ENCODE measurements at places on chromosomes 1 and 21.

DNA sequence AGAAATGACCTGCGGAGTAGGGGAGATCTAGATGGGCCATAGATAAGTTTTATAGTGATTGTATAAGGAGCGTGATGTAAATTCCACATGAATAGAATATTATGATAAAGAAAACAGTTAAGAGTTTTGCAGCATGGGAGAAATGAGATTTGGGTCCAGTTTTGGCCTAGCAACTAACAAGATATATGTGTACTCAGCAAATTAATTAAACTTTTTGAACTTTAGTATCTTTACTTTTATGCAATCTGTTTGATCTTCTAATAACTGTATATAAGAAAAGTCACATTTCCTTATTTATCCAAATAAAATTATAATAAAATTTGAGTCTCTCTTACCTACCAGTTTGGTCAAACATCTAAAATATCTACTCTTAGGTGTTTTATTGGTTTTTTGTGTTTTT, 1011.8 kb upstream of the NCAM2 start:
- no peak for DNase-seq

- no peak for DNase-seq
Measured at GRCh38 chr1:183363972-183364371, 54.2 kb downstream of the NMNAT2 start.

GRCh38 chr1:109885589-109885988, 25.1 kb upstream of the CSF1 start:
- no peak for DNase-seq

DNA sequence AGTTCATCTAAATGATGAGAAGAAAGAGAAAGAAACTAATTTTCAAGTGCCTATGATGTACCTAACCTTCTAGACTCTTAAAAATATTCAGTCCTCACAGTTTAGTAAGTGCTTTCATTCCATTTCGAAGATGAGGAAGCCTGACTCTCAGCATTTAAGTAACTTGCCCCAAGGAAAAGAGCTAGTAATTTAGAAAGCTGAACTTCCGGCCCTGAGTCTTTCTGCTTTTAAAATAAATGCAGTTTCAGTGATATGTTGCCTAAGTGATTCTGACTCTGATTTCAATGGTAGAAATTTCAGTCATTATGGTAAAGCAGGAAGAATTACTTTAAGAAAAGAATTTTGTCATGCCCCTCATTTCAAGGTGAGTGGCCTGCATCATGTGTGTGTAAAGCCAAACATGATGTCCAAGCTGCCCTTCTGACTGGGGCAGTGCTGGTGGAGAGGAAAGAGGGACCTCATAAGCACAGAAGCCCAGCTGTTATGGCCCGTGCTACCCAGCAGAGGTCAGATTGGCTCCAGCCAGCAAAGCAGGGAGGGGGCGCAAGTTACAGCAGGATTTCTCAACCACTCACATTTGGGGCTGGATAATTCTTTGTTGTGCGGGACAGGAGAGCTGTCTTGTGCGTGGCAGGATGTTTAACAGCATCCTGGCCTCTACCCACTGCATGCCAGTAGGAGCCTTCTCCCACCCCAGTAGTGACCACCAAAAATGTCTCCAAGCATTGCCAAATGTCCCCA, 10.7 kb downstream of the ATP1A4 start:
- no peak for DNase-seq

DNA sequence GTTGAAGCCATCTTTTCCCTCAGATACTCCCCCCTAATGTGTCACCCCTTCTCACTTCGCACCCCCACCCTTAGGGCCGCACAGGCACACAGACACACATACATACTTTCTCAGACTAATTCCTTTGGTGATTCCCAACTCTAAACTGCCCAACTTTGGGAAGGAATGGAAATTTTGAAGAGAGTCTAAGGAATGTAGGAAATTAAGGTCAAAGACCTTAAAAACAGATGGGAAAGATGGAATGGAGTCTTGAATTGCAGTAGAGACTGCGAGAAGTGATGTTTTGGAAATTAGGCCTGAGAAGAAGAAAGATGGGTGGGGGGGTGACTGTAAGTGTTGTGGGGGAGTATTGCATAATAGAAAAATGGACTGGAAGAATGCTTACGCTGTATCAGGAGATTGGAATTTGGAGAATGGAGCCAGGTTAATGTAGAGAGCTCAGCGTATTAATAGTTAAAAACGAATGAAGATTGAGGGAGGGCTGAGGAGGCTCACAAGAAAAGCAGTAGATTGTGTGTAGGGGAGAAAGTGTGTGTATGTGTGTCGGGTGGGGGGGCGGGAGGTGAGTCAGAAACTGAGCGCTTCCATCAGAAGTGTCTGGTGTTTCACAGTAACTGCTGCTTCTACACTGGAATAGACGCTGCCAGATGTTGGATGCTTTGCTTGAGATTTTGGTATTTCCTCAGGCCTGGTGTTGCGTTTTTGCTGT, 1.7 kb downstream of the PIP5K1A start:
- no peak for DNase-seq

DNA sequence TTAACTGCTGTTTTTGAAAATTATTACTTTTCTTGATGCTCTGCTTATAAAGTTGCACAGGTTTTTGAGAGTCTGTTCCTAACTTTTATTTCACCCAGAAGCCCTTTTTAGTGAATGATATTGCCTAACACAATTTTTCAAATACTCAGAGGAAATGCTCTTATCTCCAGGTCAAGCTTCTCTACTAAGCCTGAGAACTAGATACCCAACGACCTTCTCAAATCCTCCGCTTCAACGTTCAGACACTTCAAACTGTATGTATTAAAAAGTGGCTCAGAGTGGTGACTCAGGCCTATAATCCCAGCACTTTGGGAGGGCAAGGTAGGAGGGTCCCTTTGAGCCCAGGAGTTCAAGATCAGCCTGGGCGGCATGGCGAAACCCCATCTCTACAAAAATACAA, 88.5 kb downstream of the ASH1L start:
- DNase-seq = no peak

DNA sequence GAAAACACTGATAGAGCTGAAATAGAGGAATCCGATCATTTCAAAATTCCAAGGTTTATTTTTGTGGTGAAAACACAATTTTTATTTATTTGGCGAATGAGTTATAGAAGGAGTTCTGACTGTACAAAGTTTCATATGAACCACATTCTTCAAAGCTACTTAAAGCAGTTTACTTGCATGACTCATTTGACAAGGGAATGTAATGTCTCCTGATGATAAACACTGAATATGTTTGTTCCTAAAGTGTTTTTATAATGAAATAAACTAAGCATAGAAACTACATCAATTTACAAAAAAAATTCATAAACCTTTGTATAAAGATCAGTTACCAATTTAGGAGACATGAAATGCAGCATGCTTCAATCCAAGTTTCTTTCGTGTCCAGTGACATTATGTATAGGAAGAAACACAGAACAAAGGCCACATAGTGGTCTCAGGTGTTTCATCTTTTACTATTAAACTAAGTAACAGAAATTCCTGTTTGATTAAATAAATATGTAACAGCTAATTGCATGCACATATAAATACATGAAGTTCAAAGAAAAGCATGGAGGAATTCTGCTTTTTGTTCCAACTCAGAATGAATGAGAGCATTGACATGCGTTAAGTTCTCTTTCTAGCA, 2.5 kb downstream of the PRKACB start:
- DNase-seq = no peak

All from stimulated activated CD8-positive, alpha-beta memory T cell treated with anti-CD3 and anti-CD28 coated beads, Interleukin-7, amount 100 ng/mL, for 1 hour (primary cell).